MM.1S (cell line): ENCODE measurements at places on chromosomes 16 and 17.

- H3K27me3 ChIP-seq = no peaks in the 10 kb centered on the region
- H3K4me3 ChIP-seq = no peak overlapping the region
- no peaks in the 10 kb centered on the region for H3K4me1 ChIP-seq
These were observed 243.5 kb downstream of the SNX29 start for GRCh38 chr16:12219992-12220391.

- H3K4me3 ChIP-seq = no peak overlapping the region
- no peaks in the 10 kb centered on the region for H3K4me1 ChIP-seq
- no peaks in the 10 kb centered on the region for H3K36me3 ChIP-seq
- H3K27me3 ChIP-seq = no peaks in the 10 kb centered on the region
- H3K27ac ChIP-seq = no peak overlapping the region
These were observed 23.4 kb downstream of the DCAF7 start for GRCh38 chr17:63573634-63574033.

DNA sequence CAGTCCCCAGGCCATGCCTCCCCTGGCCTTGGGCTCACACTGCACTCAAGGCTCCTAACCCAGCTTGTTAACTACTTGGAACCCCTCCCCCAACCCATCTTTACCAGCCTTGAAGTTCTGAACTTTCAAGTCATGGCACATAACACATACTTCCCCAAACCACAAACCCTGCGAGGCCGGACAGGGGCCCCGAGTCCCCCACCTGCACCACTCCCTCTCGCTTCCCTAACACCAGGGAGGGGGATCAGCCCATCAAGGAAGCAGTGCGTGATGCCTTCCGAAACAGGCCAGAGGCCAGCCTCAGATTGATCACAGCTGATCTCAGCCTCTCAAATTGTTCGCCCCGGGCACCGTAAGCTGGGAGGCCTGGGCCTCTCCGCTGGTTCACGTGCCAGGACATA is 3.0 kb upstream of the NLRC3 start:
- H3K36me3 ChIP-seq = no peaks in the 10 kb centered on the region
- peaks cover 21% of the 10 kb centered on the region for H3K4me1 ChIP-seq
- H3K4me3 ChIP-seq = no peak overlapping the region
- no peaks in the 10 kb centered on the region for H3K27me3 ChIP-seq
- H3K27ac ChIP-seq = no peak overlapping the region
- DNase-seq = no peak

DNA sequence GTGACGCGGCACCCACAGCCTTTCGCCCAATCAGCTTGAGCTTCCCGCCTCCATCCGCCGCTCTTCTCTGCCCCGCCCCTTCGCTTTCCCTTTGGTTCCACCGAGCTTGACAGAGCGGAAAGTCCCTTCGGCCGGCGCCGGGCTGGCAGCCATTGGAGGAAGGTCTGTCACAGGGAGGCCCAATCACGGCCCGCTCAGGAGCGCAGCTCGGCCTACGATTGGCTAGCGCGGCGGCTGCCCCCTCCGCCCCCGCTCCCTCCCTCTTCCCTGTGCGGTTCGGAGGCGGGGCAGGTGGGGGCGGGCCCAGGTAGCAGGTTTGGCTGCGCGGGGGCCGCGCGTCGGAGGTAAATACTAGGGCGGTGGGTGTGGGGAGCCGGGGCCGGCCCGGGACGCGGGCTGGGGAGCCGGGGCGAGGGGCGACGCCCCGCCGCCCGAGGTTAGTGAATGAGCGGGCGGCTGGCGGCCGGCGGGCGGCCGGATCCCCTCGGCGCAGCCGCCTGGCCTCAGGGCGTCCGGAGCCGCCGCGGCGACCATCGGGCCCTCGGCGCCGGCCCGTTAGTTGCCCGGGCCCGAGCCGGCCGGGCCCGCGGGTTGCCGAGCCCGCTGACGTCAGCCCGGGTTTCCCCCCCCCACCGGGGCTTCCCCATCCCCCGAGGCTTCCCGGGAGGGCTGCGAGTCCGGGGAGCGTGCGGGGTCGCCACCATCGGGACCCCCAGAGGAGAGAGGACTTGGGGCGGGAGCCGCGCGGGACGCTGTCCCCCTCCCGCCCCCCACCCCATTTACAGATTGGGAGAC is at the start of gene CYLD:
Gene CYLD (plus strand): TSS at position 306 of the 795 bp plus-strand sequence. CDS start 7,613 bp downstream, outside the sequence.
- H3K27me3 ChIP-seq = no peaks in the 10 kb centered on the region
- H3K27ac ChIP-seq = peak within 1 kb of the TSS; percentile 84
- H3K4me3 ChIP-seq = peak within 1 kb of the TSS; percentile 88
- DNase-seq = peak; percentile 100
- 0 out of 2 replicates have a peak, but pooled peaks cover 5% of the 10 kb centered on the region for H3K36me3 ChIP-seq

DNA sequence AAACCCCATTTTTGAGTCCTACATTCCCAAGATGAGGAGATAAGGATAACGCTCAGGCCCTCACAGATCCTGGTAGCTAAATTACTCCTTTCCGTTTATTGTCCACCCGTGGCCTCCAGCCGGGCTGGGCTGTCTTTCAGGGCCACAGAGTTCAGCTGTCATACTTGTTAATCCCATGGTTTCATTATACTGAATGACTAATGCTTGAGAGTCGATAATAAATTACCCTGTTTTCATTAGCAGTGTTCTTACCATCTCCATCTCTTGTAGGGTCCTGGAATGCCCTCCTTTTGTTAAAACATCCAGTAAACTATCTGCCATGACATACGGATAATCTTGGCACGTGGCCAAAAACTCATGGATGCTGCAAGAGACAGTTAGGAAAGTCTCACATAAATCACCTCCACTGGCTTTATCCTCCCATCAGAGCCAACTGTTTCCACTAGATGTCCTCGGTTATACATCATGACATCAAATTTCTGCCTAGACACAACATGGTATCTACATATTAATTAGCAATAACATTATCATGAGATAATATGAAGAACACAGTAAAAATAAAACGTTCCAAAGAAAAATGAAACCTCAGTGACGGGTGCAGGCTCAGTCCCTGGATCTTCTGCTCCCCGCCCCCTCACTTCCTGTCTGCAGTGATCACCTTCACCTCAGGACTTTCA is 45.3 kb downstream of the BRD7 start:
- peaks cover 5% of the 10 kb centered on the region; the same call in 1 of the 2 replicates for H3K36me3 ChIP-seq
- H3K27ac ChIP-seq = no peak overlapping the region
- no peaks in the 10 kb centered on the region for H3K27me3 ChIP-seq
- H3K4me3 ChIP-seq = no peak overlapping the region

- no peak overlapping the region for H3K27ac ChIP-seq
- no peak for DNase-seq
- no peaks in the 10 kb centered on the region for H3K4me1 ChIP-seq
- H3K4me3 ChIP-seq = no peak overlapping the region
- H3K36me3 ChIP-seq = no peaks in the 10 kb centered on the region
- H3K27me3 ChIP-seq = no peaks in the 10 kb centered on the region
These were observed 35.8 kb upstream of the TBX2 start for GRCh38 chr17:61363601-61364462.

- H3K36me3 ChIP-seq = no peaks in the 10 kb centered on the region
- H3K4me1 ChIP-seq = no peaks in the 10 kb centered on the region
- no peak overlapping the region for H3K4me3 ChIP-seq
- peaks cover 62% of the 10 kb centered on the region for H3K27me3 ChIP-seq
- H3K27ac ChIP-seq = no peak overlapping the region
These were observed 6.1 kb downstream of the DNAI2 start for GRCh38 chr17:74280093-74280513.

DNA sequence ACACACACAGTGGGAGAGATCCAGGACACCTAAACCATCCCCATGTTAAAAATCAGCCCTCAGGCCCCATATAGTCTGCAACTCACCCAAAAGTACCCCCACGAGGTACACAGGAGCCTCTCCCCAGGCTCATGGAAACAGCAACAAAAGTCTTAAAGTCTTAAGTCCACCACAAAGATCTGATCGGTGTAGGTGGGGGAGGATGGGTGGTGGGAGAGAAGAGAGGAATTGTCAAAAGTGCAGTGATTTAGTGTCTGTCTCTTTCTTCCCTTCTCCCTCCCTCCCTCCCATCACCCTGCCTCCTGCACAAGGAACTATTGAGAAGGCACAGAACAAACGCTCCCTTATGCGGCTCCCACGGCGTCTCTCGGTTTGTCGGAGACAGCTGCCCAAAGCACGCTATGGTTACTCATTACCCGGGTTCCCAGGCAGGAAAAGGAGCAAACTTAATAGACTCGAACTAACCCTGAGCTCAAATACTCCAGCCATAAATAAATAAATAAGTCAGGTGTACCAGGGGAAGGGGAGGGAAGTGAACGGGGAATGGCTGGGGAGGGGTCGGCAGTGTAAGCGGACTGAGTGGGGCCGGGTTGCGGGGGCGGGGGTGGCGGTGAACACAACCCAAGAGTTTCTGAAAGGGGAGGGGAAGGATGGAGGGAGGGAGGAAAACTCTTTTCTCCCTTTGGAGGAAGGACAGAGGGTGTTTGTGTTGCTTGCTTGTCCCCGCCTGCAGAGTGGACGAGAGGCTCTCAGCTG is 477.4 kb downstream of the SLC39A11 start:
- no peak for DNase-seq
- no peaks in the 10 kb centered on the region for H3K4me1 ChIP-seq
- no peak overlapping the region for H3K27ac ChIP-seq
- no peaks in the 10 kb centered on the region for H3K27me3 ChIP-seq
- H3K4me3 ChIP-seq = no peak overlapping the region
- H3K36me3 ChIP-seq = no peaks in the 10 kb centered on the region

- DNase-seq = no peak
- no peak overlapping the region for H3K4me3 ChIP-seq
- no peaks in the 10 kb centered on the region for H3K4me1 ChIP-seq
- no peak overlapping the region for H3K27ac ChIP-seq
- H3K27me3 ChIP-seq = no peaks in the 10 kb centered on the region
These were observed 629.0 kb upstream of the CDH8 start for GRCh38 chr16:62665269-62665668.

GRCh38 chr17:28071179-28071578 is 28.7 kb downstream of the NLK start:
- H3K27me3 ChIP-seq = no peaks in the 10 kb centered on the region
- no peak overlapping the region for H3K27ac ChIP-seq
- H3K4me3 ChIP-seq = no peak overlapping the region

- H3K4me3 ChIP-seq = no peak overlapping the region
- peaks cover 39% of the 10 kb centered on the region for H3K27me3 ChIP-seq
- no peak overlapping the region for H3K27ac ChIP-seq
- H3K36me3 ChIP-seq = no peaks in the 10 kb centered on the region
- no peak for DNase-seq
- H3K4me1 ChIP-seq = no peaks in the 10 kb centered on the region
These were observed 89.2 kb upstream of the CDC42EP4 start for GRCh38 chr17:73400915-73401545.

GRCh38 chr17:67459985-67460384 is 82.9 kb downstream of the PITPNC1 start:
- no peak overlapping the region for H3K27ac ChIP-seq
- no peak overlapping the region for H3K4me3 ChIP-seq
- H3K36me3 ChIP-seq = no peaks in the 10 kb centered on the region
- no peak for DNase-seq

GRCh38 chr16:85261657-85262557 is 149.6 kb upstream of the CIBAR2 start:
- H3K4me1 ChIP-seq = no peaks in the 10 kb centered on the region
- no peak overlapping the region for H3K4me3 ChIP-seq
- peaks cover 71% of the 10 kb centered on the region for H3K27me3 ChIP-seq
- H3K36me3 ChIP-seq = no peaks in the 10 kb centered on the region
- no peak for DNase-seq

DNA sequence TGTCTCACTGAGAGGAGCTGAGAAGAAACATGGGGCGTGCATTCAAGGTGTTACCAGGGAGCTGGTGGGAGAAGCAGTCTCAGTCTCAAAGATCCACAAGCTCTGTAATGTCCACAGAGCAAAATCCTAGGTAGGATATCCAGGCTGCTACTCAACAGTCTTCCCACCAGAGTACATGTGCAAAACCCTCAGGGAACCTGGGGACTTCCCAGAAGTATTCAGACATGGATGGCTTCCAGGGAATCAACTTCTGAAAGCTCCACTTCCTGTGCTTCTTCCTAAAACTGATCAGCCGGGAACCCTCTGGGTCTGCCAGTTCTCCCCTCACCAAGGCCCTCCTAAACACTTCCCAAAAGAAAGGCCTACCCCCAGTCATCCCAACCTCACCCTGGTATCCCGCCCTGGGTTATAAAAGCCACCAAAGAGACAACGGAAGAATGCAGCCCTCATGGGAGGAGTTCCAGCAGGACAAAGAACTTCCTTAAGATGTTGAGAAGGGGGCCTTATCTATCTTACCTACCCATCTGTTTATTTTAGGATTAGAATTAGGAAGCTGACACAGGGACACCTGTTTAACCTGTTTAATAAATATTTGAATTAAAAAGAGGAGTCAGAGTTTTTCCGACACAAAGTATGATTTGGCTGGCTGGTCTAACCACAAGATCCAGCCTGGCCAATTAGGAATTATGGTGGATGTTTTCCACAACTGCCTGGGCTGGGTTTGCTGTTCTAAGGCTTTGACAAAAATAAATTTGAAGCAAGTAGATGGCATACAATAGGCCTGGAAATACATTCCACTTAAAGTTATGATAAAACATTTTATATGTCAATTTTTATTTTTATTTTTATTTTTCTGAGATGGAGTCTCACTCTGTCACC is 37.0 kb downstream of the CUEDC1 start:
- H3K4me1 ChIP-seq = no peaks in the 10 kb centered on the region
- 0 out of 2 replicates have a peak, but pooled peaks cover 4% of the 10 kb centered on the region for H3K27me3 ChIP-seq
- H3K27ac ChIP-seq = no peak overlapping the region
- H3K36me3 ChIP-seq = no peaks in the 10 kb centered on the region
- no peak overlapping the region for H3K4me3 ChIP-seq

GRCh38 chr16:59573528-59574271 is 839.6 kb upstream of the GOT2 start:
- no peak for DNase-seq
- H3K4me3 ChIP-seq = no peak overlapping the region
- H3K27me3 ChIP-seq = no peaks in the 10 kb centered on the region
- no peaks in the 10 kb centered on the region for H3K4me1 ChIP-seq
- no peak overlapping the region for H3K27ac ChIP-seq

- no peaks in the 10 kb centered on the region for H3K4me1 ChIP-seq
- H3K36me3 ChIP-seq = no peaks in the 10 kb centered on the region
- no peak overlapping the region for H3K27ac ChIP-seq
- no peaks in the 10 kb centered on the region for H3K27me3 ChIP-seq
- no peak for DNase-seq
- H3K4me3 ChIP-seq = no peak overlapping the region
These were observed 29.7 kb downstream of the RAI1 start for GRCh38 chr17:17710728-17711541.

DNA sequence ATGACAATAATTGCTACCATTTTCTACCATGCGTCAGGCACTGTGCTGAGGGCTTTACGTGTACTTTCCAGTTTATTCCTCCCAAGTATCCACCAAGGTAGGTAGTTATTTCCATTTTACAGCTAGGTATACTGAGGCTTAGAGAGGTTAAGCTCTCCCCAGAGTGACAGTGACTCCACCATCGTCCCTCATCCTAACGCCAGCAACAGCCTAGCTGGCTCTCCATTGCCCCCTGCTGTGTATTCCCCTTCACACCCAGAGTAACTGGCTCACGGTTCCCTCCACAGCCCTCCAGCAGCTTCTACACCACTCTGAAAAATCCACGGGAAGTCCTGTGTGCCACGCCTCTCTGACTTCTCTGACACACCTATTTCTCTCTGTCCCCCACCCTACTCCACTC is 7.1 kb upstream of the ASGR1 start:
- H3K4me1 ChIP-seq = no peaks in the 10 kb centered on the region
- H3K4me3 ChIP-seq = no peak overlapping the region
- H3K36me3 ChIP-seq = no peaks in the 10 kb centered on the region

- H3K4me3 ChIP-seq = no peak overlapping the region
- peaks cover 32% of the 10 kb centered on the region for H3K4me1 ChIP-seq
- peaks cover 27% of the 10 kb centered on the region for H3K36me3 ChIP-seq
- no peaks in the 10 kb centered on the region for H3K27me3 ChIP-seq
- no peak overlapping the region for H3K27ac ChIP-seq
These were observed 10.4 kb downstream of the NFE2L1 start for GRCh38 chr17:48058393-48059124.
